Cerebellar cortex (tissue), 1 donor: ENCODE measurements at places on chromosomes 11 and 22.
A peak's percentile ranks its signal among the peaks of the same experiment; 100 is the strongest.

- peak; percentile 48 for DNase-seq
Observed at GRCh38 chr11:31792036-31792435, 19.1 kb downstream of the PAX6 start.

GRCh38 chr11:103994094-103994493 lies 42.3 kb upstream of the DDI1 start:
- no peak for DNase-seq

DNA sequence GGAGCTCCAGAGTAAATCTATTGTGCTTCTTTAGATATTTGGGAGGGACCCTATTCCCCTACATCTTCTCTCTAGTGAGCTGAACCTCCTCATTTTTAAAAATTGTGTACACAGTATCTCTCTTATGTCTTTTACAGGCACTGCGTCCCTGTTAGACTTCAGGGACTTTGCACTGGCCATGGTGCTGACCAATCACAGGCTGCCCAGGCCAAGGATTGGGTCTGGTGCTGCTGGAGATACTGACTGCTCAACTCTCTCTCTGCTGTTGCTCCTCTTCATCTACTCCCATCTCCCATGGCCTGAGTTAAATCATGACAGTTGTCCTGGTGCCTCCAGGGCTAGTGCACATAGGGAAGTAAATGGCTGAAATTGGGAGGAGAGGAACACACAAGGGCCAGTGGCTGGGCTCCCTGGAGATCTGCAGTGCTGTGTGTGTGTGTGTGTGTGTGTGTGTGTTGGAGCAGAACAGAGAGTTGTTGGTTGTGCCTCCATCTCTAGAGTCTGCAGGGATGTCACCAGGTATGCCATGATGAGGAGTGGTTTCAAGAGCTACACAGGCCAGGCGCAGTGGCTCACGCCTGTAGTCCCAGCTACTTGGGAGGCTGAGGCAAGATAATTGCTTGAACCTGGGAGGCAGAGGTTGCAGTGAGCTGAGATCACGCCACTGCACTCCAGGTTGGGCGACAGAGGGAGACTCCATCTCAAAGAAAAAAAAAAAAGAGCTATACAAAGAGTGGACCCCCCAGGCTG lies 155.3 kb downstream of the ST3GAL4 start:
- DNase-seq: no peak

DNA sequence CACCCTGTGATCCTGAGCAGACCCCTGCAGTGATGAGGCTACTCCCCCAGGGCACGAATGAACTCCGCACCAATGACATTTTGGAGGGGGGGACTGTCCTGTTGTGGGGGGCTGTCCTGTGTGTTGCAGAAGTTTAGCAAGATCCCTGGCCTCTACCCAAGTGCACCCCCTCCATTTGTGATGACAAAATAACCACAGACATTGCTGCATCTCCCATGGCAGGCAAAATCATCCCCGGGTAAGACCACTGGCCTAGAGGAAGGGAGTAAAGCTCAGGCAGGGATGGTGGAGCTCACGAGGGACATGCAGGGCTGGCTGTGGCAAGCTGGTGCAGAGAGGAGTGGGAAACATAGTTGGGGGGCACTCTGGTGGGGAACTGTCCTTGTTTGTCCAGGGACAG lies 40.6 kb downstream of the NECTIN1 start:
- no peak for DNase-seq

DNA sequence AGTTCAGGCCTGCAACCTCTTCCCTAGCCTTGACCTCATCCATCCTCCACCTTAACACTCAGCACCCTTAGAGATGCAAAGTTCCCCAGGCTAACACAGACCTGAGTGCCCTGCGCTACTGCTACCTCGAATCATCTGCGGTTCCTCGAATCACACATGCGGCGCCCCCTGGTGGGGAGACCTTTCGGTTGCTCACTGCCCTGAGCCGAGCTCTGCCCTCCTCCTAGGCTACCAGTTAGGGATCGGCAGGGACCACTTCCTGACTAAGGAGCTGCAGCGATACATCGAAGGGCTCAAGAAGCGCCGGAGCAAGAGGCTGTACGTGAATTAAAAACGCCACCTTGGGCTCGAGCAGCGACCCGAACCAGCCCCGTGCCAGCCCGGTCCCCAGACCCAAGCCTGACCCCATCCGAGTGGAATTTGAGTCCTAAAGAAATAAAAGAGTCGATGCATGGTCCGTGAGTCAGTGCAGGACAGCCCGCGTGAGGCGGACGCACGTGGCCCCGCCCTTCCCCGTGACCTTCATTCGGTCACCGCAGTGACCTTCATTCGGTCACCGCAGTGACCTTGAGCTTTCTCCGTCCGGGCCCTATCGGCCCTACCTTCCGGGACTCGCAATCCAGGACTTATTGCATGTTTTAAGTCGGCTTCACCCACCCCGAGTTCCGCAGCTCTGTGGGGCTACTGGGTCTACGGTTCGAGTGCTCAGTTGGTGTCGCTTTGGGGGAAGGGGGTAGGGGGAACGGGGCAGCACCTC lies 830 bp upstream of the ESRRA start:
- DNase-seq: peak; percentile 96

- DNase-seq: no peak
Observed at GRCh38 chr11:1506981-1507380, 20.4 kb upstream of the MOB2 start.

- no peak for DNase-seq
Observed at GRCh38 chr11:66322732-66323427, 6.0 kb upstream of the CD248 start.

DNA sequence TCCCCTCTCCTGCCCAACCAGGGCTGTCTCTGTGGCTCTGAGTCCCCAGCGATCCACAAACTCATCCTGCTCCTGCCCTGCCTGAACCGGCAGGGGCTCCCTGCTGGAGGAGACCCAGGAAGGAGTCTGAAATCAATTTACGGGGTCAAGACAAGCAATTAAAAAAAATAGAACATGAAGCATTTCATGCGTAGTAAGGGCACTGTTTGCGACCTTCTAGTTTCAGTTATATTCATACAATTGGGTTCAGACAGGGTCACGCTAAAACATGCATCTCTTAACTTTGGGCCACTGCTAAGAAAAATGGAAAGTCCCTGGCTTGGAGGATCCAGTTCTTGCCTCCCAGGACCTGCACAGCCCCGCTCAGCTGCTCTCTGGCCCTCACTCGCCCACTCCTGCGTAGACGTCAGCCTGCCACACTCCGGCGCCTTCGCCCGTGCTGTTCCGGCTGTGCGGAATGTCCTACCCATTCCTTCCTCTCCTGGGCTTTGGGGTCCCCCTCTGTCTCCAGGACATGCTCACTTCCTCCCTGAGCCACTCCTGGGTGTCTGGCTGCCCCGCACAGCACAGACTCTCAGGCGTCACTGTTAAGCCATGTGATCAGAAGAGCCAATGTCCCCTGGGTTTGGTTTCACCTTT lies 12.8 kb downstream of the NFAM1 start:
- no peak for DNase-seq

GRCh38 chr11:96196181-96196662 lies 146.8 kb downstream of the MAML2 start:
- DNase-seq: no peak

- no peak for DNase-seq
Observed at GRCh38 chr11:14150878-14151277, 188.4 kb downstream of the SPON1 start.

GRCh38 chr11:1504138-1504537 lies 17.6 kb upstream of the MOB2 start:
- no peak for DNase-seq

DNA sequence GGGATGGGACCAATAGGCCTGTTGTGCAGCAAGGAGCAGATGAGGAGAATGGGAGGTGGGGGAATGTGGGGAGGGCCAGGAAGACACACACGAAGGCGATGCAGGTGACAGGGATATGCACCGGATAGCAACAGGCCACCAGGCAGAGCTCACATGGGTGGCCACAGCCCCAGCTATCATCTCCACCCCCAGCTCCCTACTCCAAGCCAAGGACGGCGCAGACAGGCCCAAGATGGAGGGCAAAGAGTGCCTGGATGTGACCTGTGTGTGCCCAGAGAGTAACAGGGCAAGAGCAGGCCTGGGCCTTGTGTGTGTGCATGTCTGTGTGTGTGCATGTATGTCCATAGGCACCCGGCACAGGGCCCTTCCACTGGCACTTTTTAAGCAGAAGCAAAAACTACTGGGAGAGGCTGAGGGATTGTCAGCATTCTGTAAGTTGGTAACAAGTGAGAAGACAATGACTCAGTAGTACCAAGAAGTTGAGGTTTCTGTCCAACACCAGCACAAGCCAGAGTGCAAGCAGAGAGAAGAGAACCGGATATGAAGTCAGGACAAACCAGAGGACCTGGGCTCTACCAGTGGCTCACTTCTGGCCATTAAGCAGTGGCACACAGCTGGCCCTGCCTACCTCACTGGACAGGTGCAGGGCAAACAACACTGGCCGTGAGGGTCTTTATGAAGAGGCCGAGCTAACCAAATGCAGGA lies 36.4 kb downstream of the NRXN2 start:
- no peak for DNase-seq

- no peak for DNase-seq
Observed at GRCh38 chr22:29606320-29606719, 2.9 kb downstream of the NF2 start.

DNA sequence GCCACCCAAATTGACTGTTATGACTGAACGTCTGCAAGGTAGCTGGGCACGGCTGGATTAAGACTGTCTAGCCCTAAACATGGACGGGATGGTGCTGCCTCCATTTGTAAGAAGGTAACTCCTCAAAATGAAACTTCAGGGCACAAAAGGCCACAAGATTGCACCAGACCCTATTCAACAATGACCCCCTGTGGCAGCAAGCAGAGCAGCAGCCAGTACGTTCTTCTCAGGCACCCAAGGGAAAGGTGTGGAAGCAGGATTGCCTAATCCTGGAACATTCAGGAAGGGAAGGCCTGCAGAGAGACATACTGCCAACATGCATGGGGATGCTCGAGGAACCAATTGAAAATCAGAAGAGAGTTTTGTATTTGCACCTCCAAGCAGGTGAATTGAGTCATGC lies 4.5 kb upstream of the TBX10 start:
- DNase-seq: peak; percentile 16

DNA sequence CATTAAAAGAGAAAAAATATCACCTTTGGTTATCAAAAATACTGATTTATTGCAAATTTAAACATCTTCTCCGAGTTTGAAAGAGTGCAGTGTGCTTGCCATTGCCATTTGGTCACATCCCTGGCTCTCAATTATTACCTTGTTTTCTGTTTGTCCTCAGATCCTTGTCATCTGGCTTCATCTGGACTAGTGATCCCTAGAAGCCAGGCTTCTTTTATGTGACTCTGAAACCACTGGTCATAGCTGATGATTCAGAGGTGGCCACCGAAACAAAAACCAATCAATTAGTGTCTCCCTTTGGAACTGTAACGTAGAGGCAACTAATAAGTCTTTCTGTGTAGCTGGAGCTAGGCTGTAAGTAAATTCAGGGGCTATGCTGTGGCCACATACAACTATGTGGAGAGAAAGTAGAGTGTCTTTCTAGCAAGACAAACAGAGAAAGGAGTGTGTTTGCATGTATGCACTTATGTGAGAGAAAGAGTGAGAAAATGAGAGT lies 237.9 kb downstream of the LUZP2 start:
- DNase-seq: no peak

DNA sequence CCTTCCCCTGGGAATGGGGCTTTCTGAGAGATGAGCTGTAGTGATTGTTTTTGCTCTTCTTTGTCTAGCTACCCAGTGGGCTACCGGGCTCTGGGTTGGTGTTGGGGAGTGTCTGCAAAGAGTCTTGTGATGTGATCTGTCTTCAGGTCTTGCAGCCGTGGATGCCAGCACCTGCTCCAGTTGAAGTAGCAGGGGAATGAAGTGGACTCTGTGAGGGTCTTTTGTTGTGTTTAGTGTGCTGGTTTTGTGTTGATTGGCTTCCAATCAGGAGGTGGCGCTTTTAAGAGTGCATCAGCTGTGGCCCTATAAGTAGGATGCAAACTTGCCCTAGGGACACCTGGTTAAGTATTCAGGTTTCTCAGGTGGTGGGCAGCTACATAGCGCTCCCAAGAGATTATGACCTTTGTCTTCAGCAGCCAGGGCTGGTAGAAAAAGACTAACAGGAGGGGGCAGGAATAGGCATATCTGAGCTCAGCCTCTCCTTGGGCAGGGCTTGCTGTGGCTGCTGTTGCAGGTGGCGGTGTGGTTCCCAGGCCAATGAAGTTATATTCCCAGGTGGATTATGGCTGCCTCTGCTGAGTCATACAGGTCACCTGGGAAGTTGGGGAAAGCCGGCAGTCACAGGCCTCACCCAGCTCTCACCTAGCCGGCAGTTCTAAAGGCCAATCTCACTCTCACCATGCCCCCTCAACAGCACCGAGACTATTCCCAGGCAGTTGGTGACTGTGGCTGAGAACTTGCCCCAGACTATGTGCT lies 315.7 kb upstream of the C11orf87 start:
- no peak for DNase-seq

DNA sequence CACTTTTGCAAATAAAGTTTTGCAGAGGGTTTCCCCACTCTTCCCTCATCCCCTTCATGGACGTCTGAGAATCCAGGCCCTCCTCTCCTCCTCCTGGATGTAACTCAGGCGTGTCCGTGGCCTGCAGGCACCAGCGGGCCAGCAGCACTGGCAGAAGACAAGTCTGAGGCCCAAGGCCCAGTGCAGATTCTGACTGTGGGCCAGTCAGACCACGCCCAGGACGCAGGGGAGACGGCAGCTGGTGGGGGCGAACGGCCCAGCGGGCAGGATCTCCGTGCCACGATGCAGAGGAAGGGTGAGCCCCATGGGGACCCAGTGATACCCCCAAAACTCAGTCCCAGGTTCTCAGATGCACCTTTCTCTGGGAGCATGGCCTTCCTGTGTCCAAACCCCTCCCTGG lies 14.4 kb downstream of the TUB start:
- no peak for DNase-seq

DNA sequence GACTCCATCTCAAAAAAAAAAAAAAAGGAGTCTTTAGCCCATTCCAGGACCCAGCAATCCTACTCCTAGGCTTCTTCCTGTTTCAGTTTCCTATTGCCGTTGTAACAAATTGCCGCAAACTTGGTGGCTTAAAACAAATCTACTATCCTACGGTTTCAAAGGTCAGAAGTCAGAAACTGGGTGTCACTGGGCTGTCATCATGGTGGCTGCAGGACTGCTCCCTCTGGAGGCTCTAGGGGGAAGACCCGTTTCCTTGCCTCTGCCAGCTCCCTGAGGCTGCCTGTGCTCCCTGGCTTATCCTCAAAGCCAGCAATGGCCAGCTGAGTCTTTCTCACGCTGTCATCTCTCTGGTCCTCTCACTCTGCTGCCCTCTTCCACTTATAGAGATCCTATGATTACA lies 8.7 kb upstream of the DAGLA start:
- no peak for DNase-seq

DNA sequence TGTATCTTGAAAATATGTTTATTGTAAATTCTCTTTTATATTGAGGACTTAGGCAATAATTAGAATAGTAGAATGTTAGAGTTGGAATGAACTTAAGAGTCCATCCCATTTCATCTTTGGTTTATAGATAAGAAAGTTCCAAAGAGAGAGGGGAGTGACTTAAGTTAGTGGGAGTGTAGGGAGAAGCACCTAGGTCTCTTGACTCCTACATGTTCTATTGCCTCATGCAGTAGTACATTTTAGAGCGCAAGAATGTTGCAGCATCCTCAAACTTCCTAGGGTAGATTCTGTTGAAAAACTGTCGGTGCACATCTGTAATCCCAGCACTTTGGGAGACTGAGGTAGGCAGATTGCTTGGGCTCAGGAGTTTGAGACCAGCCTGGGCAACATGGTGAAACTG lies 8.7 kb downstream of the RRM1 start:
- no peak for DNase-seq
